NCI-H1105 treated with DMSO at 0.1 percent for 48 hours (cell line): ENCODE measurements at places on chromosomes 5 and 9.

DNA sequence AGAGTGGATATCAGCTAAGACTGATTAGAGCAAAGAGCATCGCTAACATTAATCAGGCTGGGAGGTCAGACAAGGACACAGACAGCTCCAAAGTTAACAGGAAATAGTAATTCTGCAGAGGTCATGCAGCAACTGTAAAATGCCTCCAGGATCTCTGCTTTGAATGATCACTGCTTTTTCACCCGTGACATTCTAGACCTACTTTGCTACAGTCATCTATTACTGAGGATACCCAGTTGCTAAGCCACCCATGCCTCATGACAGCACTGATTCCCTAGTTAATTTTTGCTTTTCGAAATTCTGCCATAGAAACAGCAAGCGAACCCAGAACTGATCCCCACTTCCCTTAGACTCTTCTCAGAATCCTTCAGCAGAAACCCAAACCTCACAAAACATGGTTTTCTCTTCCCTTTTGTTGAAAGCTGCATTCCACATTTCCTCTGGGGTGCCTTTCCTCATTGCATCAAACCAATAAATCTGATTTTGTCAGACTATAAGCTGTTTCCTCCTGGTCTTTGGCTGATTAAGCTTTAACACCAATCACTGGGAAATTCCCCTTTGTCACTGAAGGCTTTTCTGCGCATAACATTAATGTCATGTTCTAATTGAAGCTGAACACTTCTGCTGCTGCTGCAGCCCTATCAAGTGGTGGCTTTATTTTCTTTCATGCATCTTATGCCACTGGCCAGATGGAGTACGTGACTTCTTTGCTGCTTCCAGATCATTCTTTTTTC is 201.1 kb upstream of the CHD1 start:
- DNase-seq, result no peak

DNA sequence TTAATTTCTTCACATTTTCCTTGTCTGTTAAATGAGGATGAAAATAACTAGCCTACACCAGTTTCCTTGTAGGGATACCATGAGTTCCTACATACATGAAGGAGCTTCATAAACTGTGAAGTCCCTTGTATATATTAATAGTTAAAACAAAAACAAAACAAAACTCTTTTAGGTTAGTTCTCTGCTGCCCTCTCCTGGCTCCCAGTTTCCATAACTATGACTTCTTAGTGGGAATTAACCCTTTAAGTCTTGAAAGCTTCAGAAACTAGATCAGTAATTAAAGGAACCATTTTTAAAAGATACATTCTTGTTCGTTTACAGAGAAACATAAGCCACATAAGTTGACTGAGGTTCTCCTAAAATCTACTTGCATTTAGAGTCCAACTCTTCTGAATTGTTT is 500.0 kb upstream of the C9orf72 start:
- DNase-seq, result peak; percentile 44

DNA sequence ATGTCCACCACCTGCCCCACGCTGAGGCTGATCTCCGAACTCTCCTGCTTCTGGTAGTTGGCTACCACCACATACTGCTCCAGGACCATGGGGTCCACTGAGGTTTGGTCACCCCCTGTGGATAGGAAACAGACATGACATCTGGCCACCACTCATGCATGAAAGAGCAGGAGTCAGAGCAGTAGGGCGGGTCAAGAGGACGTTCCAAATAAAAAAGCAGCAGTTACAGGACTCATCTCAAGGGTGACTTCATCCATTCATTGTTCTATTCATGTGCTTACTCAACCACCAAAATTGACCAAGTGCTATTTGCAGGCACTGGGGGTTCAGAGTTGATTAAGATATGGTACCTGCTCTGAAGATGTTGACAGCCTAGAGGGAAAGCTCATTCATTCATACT is 79.2 kb upstream of the UBTD2 start:
- DNase-seq, result no peak

- DNase-seq, result no peak
Measured at GRCh38 chr5:175840050-175840841, 31.1 kb upstream of the CPLX2 start.

- no peak for DNase-seq
Measured at GRCh38 chr5:79143684-79144379, 32.2 kb downstream of the BHMT start.

GRCh38 chr9:78014776-78015175 is 16.8 kb downstream of the GNAQ start:
- DNase-seq, result no peak

GRCh38 chr5:141564216-141564692 is 54.5 kb downstream of the DIAPH1 start:
- DNase-seq, result peak; percentile 70

DNA sequence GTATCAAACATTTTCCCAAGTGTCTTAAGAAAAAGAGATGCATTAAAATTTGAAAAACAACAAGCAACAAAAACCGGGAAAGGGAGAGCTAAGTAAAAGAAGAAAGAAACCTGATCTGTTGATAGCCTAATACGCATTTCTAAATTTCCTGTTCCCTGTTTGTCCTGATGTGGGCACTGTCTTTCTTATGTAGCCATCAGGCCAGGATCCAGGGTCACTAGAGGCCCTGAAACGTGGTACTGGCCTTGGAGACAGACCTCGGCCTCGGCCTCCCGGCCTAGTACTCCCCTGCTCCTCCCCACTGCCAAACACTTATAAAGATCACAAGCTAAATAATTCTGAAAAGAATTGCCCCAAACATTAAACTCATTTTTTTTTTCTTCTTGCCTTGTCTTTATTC is 547.2 kb downstream of the IRX1 start:
- DNase-seq, result no peak

GRCh38 chr5:157516006-157516405 is 56.0 kb downstream of the NIPAL4 start:
- no peak for DNase-seq

DNA sequence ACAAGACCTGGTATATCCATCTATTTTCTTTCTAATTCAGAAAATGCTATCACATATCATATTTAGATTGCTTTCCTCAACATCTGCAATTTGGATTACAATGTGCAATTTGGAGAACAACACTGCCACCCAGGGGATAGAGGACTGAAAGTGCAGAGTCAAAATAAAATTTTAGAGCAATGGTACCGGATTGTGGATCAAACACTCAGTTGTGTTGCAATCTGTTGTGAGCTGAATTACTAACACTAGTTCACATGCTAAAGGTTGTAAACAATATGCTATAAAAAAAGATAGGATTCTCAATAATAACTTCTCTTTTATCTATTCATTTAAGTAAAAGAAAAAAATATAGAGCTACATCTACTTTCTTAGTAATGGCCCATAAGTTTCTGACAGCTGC is 11.9 kb upstream of the SRFBP1 start:
- peak; percentile 49 for DNase-seq

DNA sequence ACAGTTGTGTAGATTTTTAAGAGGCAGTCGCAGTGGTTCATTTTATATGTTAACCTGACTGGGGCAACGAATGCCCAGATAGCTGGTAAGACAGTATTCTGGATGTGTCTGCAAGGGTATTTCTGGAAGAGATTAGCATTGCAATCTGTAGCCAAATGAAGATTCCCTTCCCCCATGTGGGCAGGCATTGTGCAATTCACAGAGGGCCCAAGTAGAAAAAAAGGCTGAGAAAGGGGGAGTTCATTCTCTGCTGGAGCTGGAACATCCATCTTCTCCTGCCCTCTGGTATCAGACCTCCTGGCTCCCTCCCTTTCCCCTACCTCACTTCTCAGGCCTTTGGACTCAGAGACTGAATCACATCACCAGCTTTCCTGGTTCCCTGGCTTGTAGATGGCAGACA is 70.6 kb downstream of the TENT4A start:
- no peak for DNase-seq

- DNase-seq, result no peak
Measured at GRCh38 chr5:168109441-168109840, 182.0 kb upstream of the WWC1 start.

- DNase-seq, result no peak
Measured at GRCh38 chr5:171667341-171668096, 118.1 kb upstream of the SMIM23 start.

- peak; percentile 76 for DNase-seq
Measured at GRCh38 chr5:55232985-55233928, at the start of gene CCNO. Gene CCNO (minus strand): TSS chr5:55233608. CDS start chr5:55233523, 85 bp downstream.

DNA sequence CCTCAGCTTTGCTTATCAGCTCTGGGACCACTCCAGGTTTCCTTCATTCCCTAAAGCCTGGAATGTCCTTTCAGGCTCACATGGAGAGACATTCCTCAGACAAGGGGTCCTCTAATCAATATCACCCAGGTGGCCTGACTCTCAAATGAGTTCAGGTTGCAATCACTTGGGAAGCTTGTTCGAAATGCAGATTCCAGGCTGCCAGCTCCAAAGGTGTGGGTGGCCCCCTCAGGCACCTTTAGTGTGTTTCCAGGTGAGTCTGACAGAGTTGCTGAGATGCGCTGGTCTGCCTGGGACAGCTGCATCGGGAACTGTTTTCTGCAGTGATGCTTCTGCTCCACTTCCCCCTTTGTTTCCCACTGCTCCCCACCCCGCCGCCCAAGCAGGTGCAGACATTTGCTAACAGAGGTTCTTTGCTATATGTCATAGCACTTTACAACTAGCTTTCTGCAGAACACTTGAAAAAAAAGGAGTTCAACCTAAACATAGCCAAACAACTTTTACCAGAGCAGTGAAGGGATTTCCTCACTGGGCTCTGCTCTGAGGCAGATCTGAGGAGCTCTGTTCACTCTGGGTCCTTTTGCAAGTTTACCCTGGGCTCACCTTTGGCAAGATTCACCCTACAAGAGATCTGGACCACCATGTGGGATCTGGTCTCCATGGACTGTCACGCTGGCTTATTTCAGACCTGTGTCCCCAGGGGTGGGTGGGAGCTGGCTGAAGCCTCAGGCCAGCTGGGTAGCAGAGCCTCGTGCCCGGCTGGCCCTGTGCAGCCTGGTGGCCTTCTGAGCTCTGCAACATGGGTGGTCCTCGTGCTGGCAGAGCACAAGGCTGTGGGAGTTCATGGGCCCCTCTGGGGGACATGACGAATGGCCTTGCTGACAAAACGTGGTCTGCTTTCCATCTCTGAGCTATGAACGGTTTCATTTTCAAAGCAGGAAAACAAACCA is 539.6 kb downstream of the CCDC171 start:
- no peak for DNase-seq

DNA sequence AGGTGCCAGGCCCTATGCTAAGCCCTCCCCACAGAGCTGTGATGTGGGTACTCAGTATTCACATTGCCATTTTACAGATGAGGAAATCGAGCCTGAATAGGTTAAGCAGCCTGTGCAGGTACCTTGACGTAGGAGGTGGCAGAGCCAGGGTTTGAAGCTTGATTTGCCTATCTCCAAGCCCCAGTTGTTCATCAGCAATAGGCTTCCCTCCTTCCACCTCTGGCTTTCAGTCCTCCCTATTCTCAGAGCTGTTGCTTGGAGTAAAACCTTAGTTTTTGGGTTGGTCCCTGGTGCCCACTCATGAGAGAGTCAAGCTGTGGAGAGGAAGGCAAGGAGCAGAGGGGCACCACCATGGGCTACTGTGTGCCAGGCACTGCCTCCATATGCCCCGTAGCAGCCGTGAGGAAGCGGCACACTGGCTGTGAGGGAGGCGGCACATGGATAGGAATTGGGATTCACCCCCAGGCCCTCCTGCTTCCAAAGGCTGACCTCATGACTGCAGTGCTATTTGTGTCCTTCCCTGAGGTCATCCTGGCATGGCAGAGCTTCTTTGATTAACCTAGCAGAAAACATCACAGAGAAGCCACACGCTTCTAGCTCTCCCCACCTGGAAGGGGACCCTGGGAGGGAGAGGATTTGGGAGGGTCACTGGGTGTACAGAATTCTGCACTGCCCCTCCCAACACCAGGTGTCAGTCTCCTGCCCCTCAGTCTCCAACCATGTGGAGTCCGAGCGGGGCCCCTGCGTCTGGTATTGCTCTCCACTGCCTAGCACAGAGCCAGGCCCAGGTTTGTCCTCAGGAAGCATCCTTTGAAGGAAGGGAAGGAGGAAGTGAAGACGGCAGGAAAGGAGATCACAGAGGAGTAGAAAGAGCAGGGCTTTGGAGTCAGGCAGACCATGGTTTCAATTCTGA is 109.8 kb downstream of the RGS3 start:
- DNase-seq, result no peak

DNA sequence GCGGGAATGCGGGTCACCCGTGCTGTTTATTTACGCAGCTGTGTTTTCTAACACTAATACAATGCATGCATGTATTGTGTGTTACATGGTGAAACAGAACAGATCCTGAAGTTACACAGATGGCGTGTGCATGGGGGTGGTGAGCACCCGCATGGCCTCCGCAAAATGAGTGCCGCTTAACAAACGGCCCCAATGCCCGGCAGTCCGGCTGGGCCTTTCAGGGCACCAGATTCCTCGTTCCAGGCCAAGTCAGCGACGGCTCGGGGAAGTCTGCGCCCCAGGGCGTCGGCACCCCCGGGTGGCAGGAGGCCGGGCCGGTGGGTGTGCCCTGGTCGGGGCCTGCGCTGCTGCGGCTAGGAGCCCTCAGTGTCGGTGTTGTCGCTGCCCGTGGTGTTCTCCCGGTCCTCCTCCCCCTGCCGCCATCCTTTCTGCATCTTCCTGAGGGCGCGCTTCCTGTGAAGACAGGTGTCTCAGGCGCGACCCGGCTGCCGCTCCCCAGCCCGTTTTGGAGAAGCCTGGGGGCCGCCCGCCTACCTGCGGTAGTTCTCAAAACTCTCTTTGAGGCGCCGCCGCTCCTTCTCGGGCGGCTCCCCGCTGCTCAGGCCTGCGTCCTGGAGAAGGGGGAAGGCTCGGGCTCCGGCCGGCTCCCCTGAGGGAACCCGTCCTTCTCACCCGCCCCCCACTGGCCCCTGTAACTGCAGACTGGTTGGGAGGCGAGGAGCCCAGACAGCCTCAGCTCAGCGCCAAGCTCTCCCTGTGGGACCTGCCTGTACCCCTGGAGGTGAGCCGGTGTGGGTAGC is 605 bp upstream of the DNLZ start:
- no peak for DNase-seq

DNA sequence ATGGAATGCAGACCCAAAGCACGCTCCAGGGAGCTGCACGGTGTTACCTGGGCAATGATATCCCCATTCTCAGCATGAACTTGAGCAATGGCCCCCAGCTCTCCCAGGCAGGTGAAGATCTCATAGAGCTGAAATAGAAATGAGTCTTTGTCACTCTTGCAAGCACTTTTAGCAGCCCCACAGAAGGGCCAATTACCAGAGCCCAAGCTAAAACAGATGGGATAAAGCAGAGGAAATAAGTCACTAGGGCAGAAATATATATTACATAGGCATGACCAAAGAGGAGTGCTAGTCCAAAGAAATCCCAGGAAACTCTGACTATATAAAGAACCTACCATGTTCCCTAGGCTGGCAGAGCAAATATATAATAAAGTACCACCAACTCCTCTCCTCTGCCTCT is 97.3 kb downstream of the DPYSL3 start:
- no peak for DNase-seq

DNA sequence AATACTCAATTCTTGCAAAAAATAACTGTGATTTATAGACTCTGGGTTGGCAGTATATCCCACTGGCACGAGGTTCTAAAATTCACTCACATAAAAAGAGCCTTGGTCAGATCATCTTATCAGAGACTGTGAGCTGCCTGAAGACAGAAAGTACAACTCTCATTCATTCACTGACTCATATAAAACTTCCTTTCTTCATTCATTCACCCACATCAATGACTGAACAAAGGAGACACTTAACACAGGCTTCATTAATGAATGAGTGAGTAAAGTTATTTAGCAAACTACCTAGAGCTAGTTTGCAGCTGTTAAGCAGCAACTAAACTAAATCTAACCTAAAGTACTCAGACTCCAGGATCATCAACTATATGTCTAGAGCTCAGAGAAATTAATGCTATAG is 214.7 kb downstream of the DENND1A start:
- no peak for DNase-seq

GRCh38 chr5:3276896-3277295 is 318.7 kb upstream of the IRX1 start:
- no peak for DNase-seq

GRCh38 chr5:75281716-75282465 is 45.2 kb upstream of the ANKRD31 start:
- DNase-seq, result no peak

GRCh38 chr9:136050266-136050700 is 44.8 kb downstream of the NACC2 start:
- DNase-seq, result no peak
